Smooth muscle cell of the brain vasculature (primary cell): ENCODE measurements at places on chromosomes 1 and 21.

DNA sequence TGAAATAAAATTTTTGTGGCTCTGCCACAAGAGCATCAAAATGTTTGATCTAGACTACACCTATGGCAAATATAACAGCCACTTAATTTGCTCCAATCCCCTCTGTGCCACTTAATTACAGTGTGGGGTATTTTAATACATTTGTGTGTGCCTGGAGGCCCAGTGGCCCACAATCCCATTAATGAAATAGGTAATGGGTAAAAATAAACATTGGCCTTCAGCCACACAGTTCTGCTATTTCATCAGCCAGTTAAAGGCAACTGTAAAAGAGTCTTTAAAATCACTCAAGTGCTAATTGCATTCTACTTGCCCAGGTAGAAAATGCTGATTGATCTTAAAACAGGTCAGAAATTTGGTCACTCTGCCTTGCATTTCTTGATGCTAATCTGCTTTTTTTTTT lies 151.6 kb upstream of the UBE2U start:
- DNase-seq, result no peak

DNA sequence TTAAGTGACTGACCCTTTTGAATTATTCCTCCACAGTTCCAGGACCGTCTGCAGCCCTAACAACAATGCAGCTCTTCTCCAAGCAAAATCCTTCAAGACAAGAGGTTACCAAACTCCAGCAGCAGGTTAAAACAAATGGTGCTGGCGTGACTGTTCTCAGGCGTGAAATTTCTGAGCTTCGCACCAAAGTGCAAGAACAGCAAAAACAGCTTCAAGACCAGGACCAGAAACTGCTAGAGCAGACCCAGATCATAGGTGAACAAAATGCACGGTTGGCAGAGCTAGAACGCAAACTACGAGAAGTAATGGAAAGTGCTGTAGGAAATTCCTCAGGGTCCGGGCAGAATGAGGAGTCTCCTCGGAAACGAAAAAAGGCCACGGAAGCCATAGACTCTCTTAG lies 25.7 kb upstream of the DEGS1 start:
- no peak for DNase-seq

GRCh38 chr1:32900956-32901822 lies at the start of gene TMEM54:
TSS of gene TMEM54 (minus strand) at chr1:32901389. CDS start at chr1:32901238, 151 bp downstream.
- DNase-seq, result no peak

DNA sequence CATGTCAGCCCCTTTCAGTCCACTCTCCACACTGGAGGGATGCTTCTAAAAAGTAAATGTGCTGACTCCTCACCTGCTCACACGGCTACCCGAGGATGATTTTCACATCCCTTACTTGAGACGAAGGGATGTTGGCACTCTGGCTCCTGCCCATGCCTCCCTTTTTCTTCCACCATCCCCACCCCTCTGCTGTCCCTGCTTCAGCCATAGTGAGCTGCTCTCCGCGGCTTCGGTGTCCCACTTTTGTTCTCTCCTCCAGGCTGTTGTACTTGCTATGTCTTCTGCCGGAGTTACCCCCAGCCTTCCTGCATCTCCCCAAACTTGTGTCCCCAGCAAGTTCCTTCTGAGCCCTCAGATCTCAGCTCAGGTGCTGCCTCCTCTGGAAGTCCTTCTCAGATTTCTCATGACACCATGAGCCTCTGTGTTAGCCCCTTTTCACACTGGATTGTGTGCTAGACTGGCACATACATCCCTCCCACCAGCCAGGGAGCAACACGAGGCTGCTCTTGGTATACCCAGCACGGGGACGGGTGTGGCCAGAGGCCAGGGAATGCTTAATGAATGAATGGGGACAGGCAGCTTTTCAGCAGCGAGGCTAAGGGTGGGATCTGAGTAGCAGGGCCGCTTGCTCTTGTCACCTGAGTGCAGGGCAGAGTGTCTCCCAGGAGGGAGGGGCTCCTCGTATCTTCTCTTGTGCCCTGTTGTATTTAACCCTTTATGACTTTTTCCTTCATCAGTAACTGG lies 1.3 kb downstream of the ACOT11 start:
- no peak for DNase-seq

GRCh38 chr21:31888936-31889371 lies 16.1 kb downstream of the HUNK start:
- DNase-seq, result no peak

GRCh38 chr1:16927711-16928485 lies 6.2 kb downstream of the CROCC start:
- DNase-seq, result no peak

- no peak for DNase-seq
Measured at GRCh38 chr1:93708734-93709481, 27.3 kb upstream of the BCAR3 start.

GRCh38 chr1:56483104-56483503 lies 96.3 kb downstream of the PLPP3 start:
- DNase-seq, result no peak

DNA sequence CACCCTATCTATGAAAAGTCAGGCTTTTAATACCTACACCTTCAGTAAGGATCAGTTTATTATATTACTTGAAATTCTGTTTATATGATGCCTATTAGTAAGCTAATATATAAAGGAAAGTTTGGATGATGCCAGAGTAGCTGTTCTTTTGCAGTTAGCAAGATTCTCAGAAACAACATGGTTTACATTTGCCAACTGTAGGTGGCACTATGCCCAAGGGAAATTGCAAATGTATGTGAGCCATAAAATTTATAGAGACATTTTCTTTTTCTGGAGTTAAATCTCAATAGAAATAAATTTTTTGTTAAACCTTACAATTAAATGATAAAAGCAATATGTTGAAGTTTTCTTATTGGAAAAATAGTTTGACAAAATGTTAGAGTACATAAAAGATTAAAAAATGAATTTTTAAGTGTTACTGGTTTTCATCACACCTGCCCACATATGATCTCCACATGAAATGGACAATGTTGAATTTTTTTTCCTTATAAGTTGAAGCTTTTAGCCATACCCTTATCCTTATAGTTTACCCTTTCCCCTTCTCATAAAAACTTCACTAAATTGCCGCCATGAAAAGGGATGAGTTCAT lies 32.1 kb upstream of the EPHX4 start:
- peak; percentile 40 for DNase-seq

DNA sequence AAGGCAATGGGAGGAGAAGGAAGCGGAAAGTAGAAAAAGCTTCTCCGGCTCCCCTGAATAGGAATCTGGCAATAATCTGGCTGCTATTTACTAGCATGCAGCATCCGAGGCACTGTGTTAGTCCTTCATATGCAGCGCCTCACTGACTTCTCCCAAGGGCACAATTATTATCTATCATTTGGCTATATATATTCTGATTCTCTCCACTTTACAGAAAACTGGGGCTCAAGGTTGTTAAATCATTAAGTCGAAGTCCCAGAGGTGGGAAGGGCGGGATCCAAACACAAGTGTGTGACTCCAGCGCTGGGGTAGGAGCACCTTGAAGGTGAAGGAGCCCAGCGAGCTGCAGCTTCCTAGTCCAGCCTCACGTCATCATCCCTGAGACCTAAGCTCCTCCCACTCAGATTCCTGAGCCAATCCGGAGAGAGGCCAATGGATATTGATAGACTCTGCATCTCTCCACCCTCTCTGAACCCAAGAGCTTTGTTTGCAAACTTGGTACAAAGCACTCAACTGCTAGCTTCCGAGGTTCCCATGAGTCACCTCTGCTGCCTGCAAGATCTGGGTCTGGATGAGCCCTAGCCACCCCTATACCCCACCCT lies 16.6 kb upstream of the EYA3 start:
- no peak for DNase-seq

DNA sequence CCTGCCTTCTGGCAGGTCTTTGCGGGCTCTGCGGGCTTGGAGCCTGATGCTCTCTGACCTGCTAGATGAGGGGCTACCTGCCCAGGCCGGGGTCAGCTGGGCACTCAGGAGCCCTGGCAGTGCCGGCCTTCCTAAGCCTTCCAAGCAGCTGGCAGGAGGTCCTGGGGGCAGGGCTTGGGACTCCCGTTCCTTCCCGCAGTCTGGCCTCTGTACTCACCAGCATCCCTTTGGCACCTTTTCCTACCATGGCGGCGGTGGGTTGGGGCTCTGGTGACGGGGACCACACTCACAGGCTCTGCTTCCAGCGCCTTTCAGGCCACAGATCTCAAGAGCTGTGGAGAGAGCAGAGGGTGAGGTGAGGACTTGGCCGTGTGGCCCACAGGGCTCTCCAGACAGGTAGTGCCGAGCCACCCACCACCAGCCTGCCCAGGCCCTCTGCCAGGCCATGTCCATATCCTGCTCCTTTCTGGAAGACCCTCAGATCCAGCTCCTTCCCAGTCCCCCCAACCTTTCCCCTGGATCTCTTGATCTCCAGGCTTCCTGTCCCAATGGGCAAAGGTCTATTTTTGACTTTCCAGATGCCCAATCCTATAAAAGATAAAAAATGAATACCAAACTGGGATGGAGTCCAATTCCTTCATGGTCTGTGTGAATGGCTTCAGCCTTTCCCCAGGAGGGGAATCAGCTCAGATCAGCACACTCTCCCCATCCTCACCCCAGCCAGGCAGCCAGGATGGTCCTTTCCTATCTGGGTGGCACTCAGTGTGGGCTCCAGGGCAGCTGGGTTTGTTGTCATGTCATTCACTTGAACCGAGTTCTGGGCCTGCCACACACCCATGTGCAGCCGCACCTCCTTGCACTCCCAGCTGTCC lies 7.0 kb downstream of the SLC6A9 start:
- DNase-seq, result no peak

DNA sequence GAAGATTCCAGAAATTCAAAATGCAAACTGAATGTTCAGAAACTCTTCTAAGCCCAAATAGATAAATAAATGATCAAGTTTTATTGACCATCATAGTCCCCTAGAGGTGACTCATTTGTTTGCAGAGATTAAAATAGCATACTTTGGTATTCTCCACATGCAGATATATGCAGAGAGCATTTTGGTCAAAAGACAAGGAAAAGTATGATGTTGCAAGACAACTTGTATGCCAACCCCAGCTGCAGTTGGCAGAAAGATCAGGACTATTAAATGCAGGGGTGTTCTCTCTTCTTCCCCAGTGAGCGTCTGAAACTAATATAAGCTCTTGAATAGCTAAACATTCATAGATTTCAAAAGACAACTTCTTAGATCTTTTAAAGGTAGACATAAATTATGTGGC lies 404.9 kb downstream of the LTN1 start:
- no peak for DNase-seq

DNA sequence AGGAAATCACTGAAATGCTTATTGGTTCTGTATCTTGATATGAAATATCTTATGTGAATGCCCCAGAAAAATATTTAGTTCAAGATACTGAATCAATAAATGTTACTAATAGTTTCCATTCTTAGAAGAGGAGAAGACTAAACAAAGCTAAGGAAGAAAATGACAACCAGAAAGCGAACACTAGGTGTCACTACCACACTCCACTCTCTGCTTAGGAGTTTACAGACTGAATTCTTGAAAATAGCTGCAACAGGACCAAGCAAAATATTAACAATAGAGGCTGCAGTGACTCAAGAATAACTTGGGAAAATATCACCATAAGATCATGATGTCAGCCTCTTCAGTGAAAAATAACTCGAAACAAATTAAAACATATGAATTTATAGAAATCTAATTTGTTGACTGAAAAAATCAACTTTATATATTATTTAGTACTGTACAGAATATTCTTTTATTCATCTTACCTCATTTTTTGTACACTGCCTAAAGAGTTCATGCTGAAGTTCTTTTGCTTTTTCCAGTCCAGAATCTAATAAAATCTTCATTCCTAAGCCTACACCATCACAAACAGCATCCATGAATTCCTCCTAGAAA lies 61.6 kb downstream of the KIF14 start:
- DNase-seq, result peak; percentile 33

DNA sequence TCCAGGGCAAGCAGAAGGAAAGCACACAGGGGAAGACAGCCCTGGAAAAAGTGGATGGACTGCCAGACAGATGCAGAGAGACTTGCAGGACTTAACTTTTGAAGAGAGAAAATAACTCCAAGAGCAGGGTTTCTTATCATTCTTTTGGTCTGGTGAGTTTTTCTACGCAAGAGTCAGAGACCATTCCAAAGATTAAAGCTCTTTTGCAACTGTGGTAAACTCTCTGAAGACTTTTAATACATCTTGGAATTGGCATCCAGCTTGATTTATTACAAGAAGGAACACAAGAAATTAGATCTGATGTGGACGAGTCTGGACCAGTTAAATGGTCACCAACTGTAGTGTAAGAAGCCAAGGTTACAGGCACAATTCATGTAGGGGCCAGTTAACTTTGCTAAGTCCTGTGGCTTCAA lies 153.4 kb downstream of the SIPA1L2 start:
- DNase-seq, result no peak

- no peak for DNase-seq
Measured at GRCh38 chr1:190303501-190303900, 174.2 kb downstream of the BRINP3 start.

- no peak for DNase-seq
Measured at GRCh38 chr21:42216726-42217572, 2.0 kb upstream of the ABCG1 start.

DNA sequence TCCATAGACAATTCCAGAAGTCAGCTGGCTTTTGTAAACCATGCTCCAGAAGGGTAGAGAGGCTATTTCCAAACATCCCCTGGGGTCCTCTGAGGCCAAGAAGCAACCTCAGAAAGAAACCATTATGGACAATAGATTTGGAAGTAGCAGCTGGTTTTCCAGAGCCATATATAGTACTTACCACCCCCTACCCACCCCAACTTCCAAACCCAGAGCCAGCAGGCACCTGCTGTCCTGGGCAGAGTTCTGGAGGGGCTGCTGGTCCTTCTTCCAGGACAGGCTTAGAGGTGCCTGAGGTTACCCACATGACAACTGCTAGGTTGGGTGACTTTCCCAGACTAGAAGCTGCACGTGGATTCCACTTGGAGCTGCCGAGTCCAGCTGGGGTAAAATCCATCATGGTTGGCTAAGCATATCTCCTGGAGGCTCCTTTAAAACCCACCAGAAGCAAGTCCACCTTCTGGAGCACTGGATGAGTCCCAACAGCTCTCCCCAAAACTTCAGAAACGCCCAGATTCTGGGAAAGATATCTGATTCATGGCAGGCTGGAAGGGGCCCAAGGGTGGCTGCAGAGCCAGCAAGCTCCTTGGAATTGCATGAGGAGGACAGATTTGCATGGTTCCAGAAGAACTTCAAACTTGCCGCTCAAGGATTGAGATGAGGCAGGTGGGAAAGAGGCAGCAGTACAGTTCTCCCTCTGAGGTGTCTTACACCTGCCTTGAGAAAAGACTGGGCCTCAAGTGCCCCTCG lies 5.8 kb downstream of the MYCL start:
- DNase-seq, result no peak

- no peak for DNase-seq
Measured at GRCh38 chr1:171899838-171900237, 58.5 kb downstream of the DNM3 start.

GRCh38 chr1:56968878-56969495 lies 3.2 kb upstream of the C8B start:
- DNase-seq, result no peak

GRCh38 chr1:920521-920920 lies 3.2 kb upstream of the SAMD11 start:
- DNase-seq, result no peak

GRCh38 chr1:180540697-180541594 lies 17.8 kb upstream of the OVAAL start:
- no peak for DNase-seq

- no peak for DNase-seq
Measured at GRCh38 chr1:42529724-42530181, 66.7 kb downstream of the CCDC30 start.

- no peak for DNase-seq
Measured at GRCh38 chr1:81453367-81453703, 347.4 kb upstream of the ADGRL2 start.
